Gastrocnemius medialis (tissue), 4 donors: ENCODE measurements at places on chromosomes 2 and 18. TPM values are rescaled to one million over a fixed set of nuclear protein-coding genes. Genes with fewer than 3 reads are reported as not detected.
A peak's percentile ranks its signal among the peaks of the same experiment; 100 is the strongest.

- H3K36me3 ChIP-seq, result no peaks in the 10 kb centered on the region
- H3K4me3 ChIP-seq, result no peak overlapping the region
- peaks cover 42% of the 10 kb centered on the region for H3K4me1 ChIP-seq
- H3K27me3 ChIP-seq, result no peaks in the 10 kb centered on the region
- no peak for DNase-seq
- H3K27ac ChIP-seq, result no peak overlapping the region
These were observed 6.7 kb downstream of the SETBP1 start for GRCh38 chr18:44687421-44687820.

The ZSWIM2 gene
- not detected for total RNA-seq

DNA sequence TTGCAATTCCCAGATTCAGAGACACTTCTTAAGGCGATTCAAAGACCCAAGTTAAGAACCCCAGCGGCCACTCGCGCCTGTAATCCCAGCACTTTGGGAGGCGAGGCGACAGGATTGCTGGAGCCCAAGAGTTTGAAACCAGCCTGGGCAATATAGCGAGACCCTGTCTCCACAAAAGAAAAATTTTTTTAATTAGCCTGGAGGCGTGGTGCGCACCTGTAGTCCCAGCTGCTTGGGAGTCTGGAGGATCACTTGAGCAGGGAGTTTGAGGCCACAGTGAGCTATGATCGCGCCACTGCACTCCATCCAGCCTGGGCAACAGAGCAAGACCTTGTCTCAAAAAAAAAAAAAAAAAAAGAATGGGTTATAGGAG lies 585 bp upstream of the ANAPC1 start:
- peaks cover 7% of the 10 kb centered on the region for H3K4me1 ChIP-seq
- no peak for DNase-seq
- peak overlapping the region; percentile 98 for H3K4me3 ChIP-seq
- H3K27ac ChIP-seq, result peak overlapping the region; percentile 85

The B3GNT7 gene
- total RNA-seq, result 0.39 TPM

GRCh38 chr2:59900728-59901452 lies 652.6 kb downstream of the BCL11A start:
- H3K36me3 ChIP-seq, result no peaks in the 10 kb centered on the region
- H3K4me3 ChIP-seq, result no peak overlapping the region
- H3K27ac ChIP-seq, result no peak overlapping the region
- no peak for DNase-seq

GRCh38 chr2:240439698-240440151 lies 4.3 kb downstream of the GPC1 start:
- H3K4me1 ChIP-seq, result peaks cover 57% of the 10 kb centered on the region
- H3K36me3 ChIP-seq, result no peaks in the 10 kb centered on the region
- no peak overlapping the region for H3K4me3 ChIP-seq
- no peak for DNase-seq

DNA sequence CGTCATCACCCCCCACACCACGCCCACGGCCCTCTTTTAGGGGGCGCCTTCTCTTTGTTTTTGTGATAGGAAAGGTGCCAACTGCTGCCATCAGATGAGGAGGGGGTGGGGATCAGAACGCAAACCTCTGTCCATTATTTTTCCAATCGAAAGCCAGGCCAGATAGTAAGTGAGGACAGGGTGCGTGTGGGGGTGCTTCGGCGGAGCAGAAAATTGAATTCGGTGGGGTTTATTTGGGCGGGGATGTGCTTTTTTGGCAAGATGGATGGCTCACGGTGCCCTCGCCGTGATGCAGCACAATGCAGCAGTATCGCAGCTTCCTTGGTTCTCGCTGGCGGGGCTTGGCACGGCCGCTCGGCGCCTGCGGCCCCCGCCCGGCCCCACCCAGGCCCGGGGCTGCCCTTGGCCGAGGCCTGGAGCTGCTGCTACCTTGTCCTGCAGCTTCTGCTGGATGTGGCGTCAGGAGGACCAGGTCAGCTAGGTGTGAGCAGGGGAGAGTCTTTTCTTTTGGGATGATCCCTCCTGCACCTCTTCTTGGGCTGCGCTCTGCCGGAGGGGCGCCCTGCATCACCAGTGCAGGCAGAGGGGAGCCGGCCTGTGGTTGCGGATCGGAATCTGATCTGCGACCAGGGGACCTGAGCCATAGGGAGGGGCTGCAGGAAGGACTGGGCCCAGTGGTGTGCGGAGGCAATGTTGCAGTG lies 1.3 kb downstream of the SPTBN1 start:
- H3K36me3 ChIP-seq, result no peaks in the 10 kb centered on the region
- peak overlapping the region; percentile 79 for H3K4me3 ChIP-seq
- H3K27ac ChIP-seq, result peak overlapping the region; percentile 89
- H3K4me1 ChIP-seq, result peaks cover 44% of the 10 kb centered on the region
